ENCODE measurements at places on chromosomes 2 and 18. TPM values are rescaled to one million over a fixed set of nuclear protein-coding genes. Genes with fewer than 3 reads are reported as not detected.
A peak's percentile ranks its signal among the peaks of the same experiment; 100 is the strongest.

DNA sequence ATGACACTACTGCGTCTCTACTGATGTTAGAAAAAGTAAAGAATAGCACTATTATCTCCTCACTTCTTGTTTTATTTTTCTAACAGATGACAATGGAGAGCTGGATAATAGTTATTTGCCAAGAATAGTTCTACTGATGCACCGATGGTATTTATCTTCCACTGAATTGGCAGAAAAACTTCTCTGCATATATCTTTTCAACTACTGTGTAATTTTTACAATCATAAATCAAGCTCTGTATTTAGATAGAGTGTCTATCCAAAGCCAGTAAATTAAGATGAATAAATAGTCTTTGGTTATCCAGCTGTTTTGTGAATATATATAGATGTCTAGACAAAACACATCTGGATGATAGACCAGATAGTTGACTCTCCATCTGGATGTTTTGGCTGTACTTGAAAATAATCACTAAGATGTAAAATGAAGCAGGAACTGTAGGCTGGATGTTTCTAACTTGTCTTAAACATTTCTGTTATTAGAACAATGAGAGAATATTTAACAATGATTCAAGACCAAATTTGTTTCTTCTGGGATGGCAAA lies 40.1 kb downstream of the RASGRP3 start:
- H3K36me3 ChIP-seq = peaks cover 49% of the 10 kb centered on the region
- no peak for DNase-seq
- H3K4me1 ChIP-seq = peaks cover 12% of the 10 kb centered on the region
- no peak overlapping the region for H3K4me3 ChIP-seq
- H3K27ac ChIP-seq = no peak overlapping the region

- H3K4me1 ChIP-seq = no peaks in the 10 kb centered on the region
- no peaks in the 10 kb centered on the region for H3K36me3 ChIP-seq
- H3K27me3 ChIP-seq = no peaks in the 10 kb centered on the region
- no peak overlapping the region for H3K4me3 ChIP-seq
- H3K27ac ChIP-seq = no peak overlapping the region
These were observed 788.4 kb upstream of the TMEFF2 start for GRCh38 chr2:192983173-192983572.

DNA sequence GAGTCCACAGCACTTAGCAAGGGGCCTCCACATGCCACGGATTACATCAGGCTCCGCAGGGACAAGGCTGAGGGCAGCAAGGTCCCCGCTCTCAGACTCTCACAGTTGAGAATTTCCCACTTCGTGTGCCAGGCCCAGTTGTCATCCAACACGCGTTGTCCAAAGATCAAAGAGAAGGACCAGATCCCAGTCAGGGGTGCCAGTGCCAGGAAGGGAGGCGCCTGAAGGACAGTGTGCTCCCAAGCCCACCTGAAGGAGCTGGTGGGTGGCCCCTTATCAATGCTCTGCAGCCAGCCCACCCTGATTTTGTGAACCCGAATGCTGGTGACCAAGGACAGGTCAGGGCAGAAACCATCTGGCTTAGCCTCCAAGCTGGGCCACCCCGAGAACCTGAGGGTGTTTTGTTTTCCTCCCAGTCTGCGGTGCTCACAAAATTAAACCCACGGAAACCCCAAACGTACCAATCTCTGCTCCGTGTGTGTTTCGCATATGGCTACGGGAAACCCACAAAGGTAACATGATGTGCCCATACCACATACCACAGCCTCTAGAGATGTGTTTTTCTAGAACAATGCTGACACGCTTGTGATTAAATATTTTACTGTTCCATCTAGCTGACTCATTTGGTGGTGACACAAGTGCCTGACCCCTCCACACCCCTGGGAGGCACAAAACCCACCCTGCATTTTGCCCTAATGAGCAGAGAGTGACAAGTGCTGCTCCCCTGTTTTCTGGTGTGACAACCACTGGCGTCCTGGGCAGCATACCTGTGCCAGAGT lies 24.5 kb downstream of the CRACDL start:
- peaks cover 52% of the 10 kb centered on the region for H3K27me3 ChIP-seq
- no peak for DNase-seq
- peaks cover 19% of the 10 kb centered on the region for H3K4me1 ChIP-seq
- no peak overlapping the region for H3K27ac ChIP-seq
- H3K4me3 ChIP-seq = no peak overlapping the region
- no peaks in the 10 kb centered on the region for H3K36me3 ChIP-seq

DNA sequence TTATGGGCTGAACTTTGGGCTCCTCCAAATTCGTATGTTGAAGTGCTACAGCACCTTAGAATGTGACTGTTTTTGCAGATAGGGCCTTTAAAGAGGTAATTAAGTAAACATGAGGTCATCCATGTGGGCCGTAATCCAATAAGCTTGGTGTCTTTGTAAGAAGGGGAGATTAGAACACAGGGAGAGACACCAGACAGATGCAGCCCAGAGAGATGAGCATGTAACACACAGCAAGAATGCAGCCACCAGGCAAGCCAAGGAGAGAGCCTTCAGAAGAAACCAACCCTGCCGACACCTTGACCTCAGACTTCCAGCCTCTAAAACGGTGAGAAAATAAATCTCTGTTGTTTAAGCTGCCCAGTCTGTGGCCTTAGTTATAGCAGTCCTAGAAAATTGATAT lies 74.3 kb downstream of the HRH4 start:
- H3K36me3 ChIP-seq = no peaks in the 10 kb centered on the region
- DNase-seq = no peak

DNA sequence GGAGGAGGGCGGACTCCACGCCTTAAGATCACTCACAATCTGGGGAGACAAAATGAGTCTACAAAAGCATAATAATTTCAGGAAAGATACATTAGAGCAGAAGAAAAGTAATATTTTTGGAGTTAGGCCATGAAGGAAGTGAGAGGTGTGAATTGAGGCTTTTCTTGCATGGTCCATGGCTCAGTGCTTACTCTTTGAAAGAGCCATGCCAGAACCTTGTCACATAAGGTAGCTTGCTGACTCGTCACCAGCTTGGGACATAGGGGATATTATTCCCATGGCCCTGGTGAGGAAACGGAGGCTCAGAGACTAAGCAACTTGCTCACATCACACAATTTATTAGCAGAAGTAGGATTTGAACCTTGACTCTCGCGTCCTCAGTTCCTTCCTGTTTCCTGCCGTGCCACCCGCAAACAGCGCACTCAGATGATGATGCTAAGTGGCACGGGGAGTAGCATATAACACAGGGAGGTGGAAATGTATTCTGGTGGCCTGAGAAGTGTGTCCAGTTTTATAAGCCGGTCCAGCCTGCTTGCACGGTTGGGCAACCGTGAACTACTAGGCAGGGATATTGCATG lies 312.2 kb upstream of the EPAS1 start:
- DNase-seq = no peak
- H3K4me1 ChIP-seq = peaks cover 14% of the 10 kb centered on the region
- H3K27me3 ChIP-seq = no peaks in the 10 kb centered on the region
- no peak overlapping the region for H3K4me3 ChIP-seq
- H3K36me3 ChIP-seq = peaks cover 3% of the 10 kb centered on the region
- no peak overlapping the region for H3K27ac ChIP-seq

DNA sequence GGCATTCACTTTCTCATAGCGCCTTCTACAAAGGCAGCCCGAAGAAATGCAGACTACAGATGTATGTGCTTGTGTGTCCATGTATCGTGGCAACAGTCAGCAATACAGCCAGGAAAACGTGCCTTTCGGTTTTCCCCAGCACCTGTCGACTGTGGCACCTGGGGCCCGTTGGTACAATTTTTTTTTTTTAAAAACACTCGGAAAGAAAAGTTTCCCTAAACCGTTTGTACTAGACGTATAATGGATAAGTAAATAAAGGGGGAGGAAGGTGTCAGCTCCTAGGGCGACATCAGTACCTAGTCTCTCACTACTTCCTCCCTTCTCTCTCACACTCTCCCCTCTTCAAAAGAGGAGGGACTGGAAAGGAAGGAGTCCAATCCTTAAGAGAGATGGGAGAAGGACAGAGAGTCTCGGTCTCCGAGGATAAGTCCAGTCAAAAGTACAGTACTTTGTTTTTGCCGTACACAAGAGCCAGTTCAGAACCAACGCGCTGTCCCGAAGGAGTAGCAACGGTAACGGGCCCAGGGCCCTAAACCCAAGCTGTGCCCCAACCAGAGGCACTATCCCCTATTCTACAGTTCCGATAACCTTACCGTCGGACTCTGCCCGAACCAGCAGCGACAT lies 759 bp downstream of the PPP4R3B start:
- no peak for DNase-seq
- peaks cover 40% of the 10 kb centered on the region for H3K36me3 ChIP-seq
- H3K27me3 ChIP-seq = no peaks in the 10 kb centered on the region
- H3K4me3 ChIP-seq = peak overlapping the region; percentile 87
- H3K4me1 ChIP-seq = peaks cover 79% of the 10 kb centered on the region

- H3K4me1 ChIP-seq = peaks cover 36% of the 10 kb centered on the region
- no peak for DNase-seq
- no peak overlapping the region for H3K4me3 ChIP-seq
These were observed 5.0 kb downstream of the EMILIN2 start for GRCh38 chr18:2851771-2852170.

DNA sequence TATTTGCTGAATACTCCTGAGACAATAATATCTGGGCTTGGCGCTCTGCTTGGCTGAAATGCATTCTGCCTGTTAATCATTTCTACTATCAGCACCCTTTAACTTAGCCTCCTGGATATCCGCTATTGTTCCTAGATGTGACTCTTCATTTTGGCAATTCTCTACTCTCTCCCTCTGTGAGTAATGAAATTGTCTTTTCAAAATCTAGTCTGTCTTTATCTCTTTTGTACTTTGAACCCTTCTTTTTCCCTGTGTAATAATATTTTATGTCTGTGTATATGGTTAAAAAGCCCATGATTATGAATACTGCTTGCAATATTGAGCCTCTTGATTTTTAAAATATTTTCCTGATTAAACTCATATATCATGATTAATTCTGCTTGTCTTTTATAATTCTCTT lies 6.2 kb upstream of the REV1 start:
- DNase-seq = no peak
- H3K27ac ChIP-seq = no peak overlapping the region
- H3K36me3 ChIP-seq = no peaks in the 10 kb centered on the region
- peaks cover 1% of the 10 kb centered on the region for H3K4me1 ChIP-seq
- H3K4me3 ChIP-seq = no peak overlapping the region
- peaks cover 29% of the 10 kb centered on the region for H3K27me3 ChIP-seq

DHRS9 gene
- 7.3 TPM for total RNA-seq

C2orf81 gene
- 0.82 TPM for total RNA-seq

SERPINB7 gene
- not detected for total RNA-seq

Data from left ventricle myocardium inferior (tissue), 1 donor.